ENCODE measurements at places on chromosomes 11 and 22. TPM values are rescaled to one million over a fixed set of nuclear protein-coding genes. Genes with fewer than 3 reads are reported as not detected.

Gene LMO1
- total RNA-seq, result not detected

Gene SMTNL1
- not detected for total RNA-seq

Gene GLB1L3
- total RNA-seq, result 1.3 TPM

Gene SLC29A2
- 14.7 TPM for total RNA-seq

Gene DKK3
- 8.1 TPM for total RNA-seq

Gene MMP13
- total RNA-seq, result not detected

Gene APOA4
- not detected for total RNA-seq

Gene C22orf23
- total RNA-seq, result not detected

Gene PARVA
- 0.93 TPM for total RNA-seq

Gene CSNK2A3
- 0.93 TPM for total RNA-seq

Gene GSTT2
- total RNA-seq, result not detected

Gene NRGN
- total RNA-seq, result 0.28 TPM

Gene KCNQ1
- 27.7 TPM for total RNA-seq

Gene SHISAL1
- total RNA-seq, result 0.03 TPM

Gene GRIK4
- total RNA-seq, result not detected

Gene ASPHD2
- total RNA-seq, result 4.6 TPM

Gene TESMIN
- total RNA-seq, result 7.7 TPM

Gene NPTXR
- total RNA-seq, result 11.2 TPM

Gene NRIP3
- total RNA-seq, result 3.9 TPM

Gene C11orf24
- 9.5 TPM for total RNA-seq

Gene LIN7C
- 24.9 TPM for total RNA-seq

Gene SLC25A45
- 18.7 TPM for total RNA-seq

Gene KCNJ5
- not detected for total RNA-seq
